ENCODE measurements at places on chromosomes 11 and 22.

DNA sequence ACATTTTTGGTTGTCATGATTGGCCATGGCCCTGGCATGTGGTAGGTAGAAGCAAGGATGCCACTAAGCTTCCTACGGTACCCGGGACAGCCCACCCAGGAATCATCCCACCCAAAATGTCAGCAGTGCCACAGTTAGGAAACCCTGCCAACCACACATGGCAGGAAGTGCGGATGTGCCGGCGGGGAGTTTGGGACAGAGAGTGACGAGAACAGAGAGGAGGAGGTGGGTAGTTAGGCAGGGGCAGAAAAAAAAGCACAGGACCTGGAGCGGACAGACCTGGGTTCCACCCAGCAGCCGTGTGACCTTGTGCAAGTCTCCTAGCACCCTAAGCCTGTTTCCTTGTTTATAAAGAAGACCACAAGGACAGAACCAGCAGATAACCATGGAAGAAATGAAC, 3.3 kb downstream of the SPI1 start:
- no peak for DNase-seq

- no peak for DNase-seq
Observed at GRCh38 chr22:24529898-24530297, 25.0 kb downstream of the GUCD1 start.

- DNase-seq, result peak; percentile 77
Observed at GRCh38 chr11:66429983-66430602, 8.6 kb downstream of the MRPL11 start.

DNA sequence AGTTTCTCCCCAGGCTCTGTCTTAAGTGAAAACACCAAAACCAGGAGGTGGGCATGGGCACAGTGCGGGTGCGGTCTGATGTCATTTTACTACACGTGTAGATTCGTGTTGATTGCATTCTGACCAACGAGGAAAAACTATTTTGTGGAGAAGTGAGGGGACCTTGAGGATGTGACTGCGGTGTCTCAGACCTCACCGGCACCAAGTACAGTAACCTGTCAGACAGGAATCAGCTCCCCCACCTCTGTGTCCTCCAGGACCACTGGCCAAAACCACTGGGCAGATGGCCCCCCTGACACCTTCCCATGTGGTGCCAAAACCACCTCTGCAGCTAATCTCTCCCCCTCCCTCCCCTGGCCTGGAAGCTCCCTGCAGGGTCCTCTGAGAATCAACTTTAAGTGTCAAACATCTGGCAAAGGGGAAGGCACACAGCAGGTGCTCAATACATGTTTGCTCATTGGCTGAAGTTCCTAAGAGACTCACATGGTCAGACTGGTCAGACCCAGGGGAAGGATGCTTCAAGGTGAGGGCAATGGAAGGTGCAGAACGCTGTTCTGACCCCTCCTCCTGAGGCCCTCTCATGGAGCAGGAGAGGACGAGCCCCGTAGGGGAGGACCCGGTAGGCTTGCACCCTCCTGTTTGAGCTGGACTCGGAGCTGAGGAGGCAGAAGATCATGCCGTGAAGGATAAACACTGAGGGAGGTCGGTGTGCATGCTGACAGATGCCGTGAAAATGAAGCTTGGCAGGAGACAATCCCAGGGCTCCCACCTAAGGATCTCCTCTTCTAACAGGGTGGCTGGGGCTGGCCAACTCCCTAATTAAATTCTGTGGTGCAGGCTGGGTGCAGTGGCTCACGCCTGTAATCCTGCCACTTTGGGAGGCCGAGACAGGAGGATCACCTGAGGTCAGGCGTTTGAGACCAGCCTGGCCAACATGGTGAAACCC, 129.9 kb downstream of the MPPED1 start:
- DNase-seq, result no peak

DNA sequence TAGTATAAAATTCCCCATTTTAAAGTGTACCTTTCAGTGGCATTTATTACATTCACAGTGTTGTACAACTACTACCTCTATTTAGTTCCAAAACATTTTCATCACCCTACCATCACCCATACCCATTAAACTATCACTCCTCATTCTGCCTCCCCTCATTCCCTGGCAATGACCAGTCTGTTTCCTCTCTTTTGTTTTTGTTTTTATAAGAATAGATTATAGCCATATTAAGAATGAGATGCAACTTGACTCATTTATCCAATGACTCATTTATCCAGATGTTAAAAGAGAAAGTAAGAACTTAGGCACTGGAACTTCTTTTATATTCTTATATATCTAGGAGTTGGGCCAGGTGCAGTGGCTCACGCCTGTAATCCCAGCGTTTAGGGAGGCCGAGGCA, 156.3 kb downstream of the FAT3 start:
- peak; percentile 69 for DNase-seq

DNA sequence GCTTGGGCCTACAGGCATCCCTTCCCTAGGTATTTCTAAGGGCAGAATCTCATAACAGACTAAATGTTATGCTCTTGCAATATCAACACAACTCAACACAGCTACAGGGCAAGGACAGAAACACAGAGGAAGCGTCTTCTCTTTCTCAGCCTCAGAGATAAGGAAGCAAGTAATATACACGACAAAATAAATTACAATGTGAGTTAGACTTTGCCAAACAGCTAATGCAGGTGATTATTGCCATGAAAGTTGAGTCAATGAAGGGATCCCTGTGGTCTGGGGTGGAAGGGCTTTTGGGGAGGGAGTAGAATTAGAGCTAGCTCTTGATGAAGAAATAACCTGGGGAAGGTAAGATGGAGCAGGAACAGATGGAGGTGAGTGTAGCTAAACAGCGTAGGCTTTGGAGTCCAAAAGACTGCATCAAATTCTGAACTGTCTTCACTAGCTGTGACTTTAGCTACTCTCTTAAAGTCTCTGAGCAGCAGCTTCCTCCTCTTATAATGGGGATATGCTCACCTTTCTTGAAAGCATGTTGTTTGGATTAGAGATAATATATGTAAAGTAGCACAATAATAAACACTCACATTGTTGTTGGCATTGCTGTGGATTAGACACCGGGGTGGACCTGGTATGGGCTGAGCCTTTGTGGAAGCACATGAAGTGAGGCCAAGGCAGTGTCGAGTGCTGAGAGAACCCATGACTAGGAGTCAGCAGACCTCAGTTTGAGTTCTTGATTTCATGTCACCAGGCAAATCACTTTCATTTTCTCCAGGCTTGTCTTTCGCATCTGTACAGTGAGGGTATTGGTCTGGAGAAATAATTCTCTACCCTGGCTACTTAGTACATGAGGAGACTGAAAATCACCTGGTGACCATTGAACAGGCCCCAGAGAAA, 41.0 kb upstream of the AQP11 start:
- DNase-seq, result no peak

DNA sequence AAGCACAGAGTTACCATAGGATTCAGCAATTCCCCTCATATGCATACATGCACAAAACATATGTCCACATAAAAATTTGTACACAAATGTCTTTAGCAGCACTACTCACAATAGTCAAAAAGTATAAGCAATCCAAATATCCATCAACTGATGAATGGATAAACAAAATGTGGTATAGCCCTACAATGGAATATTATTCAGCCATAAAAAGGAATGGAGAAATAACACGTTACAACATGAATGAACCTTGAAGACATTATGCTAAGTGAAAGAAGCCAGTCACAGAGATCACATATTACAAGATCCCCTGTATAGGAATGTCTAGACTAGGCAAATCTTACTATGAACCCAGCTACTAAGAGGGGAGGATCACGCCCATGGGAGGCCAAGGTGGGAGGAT, 7.2 kb downstream of the PRR14L start:
- no peak for DNase-seq

DNA sequence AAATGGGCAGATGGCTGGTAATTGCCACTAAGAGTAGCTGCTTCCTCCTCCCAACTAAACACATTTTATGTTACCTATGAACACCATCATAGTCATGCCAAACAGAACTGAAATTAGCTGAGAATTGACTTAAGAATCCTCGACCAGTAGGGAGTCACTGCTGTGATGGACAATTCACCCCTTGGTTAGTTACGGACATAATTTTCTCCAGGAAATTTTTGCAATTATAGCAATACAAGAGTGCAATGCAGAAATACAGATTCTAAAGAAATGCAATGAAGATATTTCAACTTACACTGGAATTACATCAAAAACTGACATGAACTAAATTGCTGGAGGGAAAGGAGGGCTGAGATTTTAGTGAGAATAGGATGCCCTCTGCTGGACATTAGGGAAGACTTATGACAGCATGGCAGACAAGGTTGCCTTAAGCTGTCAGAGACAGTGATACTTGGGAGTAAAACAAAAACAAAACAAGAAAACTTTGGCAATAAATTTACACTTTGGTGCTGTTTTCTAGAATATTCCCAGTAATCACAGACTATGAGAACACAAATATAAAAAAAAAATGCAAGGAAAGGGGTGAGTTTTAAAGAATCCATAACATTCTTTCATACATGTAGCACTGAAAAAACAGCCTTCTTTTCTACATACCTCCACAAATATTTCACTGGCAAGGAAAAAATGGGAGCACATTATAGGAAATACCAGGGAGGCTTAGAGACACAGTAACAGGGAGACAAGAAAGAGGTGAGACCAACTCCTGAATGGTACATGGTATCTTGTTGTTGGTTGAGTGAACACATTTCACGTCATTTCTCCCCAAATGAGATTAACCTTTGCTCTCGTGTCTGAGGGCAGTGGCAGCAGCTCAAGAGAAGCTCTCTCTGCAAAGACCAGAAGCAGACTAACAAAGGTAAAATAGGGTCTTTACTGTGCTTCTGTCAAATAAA, 11.2 kb upstream of the PPP2R1B start:
- peak; percentile 91 for DNase-seq

GRCh38 chr11:69159150-69159852, 3.6 kb downstream of the SMIM38 start:
- no peak for DNase-seq

DNA sequence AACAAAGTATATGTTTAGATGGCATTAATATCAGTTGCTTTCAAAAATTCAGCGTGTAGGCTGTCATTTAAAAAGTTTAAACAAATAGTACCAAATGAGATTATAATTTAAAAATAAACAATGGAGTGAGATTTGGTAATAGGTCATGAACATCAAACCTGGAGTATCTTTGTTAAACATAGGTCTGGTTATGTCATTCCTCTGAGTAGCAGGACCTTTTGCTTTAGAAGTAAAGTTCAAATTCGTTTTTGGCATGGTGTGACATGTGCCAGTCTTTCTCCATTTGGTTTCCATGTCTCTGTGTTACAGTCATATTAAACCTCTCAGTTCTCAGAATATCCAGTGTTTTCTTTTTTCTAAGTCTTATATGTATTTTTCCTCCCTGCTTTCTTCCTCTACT, 242.4 kb downstream of the TMEM135 start:
- no peak for DNase-seq

GRCh38 chr11:18012122-18012905, 533 bp downstream of the SERGEF start:
- peak; percentile 23 for DNase-seq

DNA sequence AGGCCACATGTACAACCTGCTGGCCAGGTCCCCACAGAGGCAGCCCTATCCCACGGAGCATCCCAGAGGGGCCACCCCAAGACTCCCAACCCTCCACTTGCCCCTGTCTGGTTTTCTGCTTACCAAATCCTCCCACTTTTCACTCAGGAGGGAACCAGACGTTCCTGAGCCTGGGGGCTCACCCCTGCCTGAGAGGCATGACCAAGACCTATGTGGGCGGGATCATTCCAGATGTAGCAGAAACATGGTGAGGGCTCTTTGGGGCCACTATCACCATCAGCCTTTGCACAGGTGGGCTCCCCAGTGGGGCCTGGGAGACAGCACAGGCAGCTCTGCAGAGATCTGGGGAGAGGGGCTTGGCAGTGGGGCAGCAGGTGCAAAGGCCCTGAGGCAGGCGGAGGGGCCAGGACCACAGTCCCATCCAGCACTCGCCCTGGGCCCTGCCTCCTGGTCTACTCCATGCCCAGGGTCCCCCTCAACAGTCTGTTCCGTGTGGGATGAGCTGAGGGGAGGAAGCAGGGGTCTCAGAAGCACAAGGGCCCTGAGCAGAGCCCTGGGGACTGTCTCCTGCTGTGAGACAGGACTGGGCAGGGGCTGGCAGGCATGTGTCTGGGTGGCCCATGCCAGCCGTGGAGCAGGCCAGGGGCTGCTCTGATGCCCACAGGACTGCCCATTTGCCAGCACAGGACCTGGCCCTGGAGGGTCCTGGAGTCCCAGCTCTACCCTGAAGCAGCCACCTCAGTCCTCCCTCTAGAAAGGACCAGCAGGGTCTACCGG, 9.4 kb downstream of the PIM3 start:
- DNase-seq, result no peak

DNA sequence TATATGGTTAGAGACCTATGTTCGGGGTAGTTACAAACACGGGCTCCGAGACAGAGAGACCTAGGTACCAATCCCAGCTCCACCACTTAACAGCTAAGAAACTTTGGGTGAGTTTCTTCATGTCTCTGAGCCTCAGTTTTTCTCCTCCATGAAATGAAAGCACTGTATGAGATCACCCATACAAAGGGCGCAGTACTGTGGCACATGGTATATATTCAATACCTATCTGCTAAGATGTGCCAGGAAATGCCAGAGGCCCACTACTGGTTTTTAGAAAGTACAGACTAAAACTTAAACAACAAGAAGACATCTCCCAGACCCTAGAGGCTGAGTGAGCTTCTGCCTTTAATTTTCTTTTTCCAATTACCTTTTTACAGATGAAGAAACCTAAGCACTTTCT, 69.5 kb downstream of the SLC1A2 start:
- no peak for DNase-seq

DNA sequence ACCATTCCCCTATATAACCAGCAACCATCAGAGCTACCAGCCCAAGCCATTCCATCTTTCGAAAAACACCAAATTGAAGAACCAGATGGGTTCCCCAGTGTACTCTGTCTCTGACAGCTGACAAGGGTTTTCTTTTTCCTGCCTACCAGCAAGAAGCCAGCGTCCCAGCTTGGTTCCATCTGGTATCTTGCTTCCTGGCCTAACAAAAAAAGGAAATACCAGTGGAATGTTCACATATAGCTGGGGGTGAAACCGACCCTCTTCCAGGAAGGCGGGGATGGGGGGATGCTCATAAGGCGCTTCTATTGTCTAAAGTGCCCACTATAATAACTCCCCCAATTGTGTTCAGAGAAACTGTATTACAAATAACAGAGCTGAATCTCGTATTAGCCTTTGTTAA, 172.3 kb downstream of the LDLRAD3 start:
- no peak for DNase-seq

- peak; percentile 84 for DNase-seq
Observed at GRCh38 chr22:44698531-44699421, 3.2 kb upstream of the PRR5 start.

DNA sequence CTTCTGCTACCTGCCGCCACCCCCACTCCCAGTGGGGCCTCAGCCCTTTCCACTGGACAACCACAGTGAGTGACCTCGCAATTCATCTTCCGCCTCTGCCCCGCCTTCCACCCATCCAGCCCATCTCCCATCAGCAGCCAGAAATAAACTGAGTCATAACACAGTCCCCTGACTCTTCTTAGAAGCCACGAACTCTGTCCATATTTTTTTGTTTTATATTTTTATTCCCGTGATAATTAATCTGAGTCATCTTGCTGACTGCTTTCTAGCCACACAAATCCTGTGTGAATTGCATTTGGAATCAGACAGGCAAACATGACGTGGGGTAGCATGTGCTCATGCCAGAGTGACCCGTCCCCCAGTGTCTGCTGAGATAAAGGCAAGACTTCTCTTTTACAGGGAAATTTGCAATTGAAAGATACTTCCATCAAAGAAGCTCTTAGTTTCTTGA, 7.0 kb downstream of the FADD start:
- peak; percentile 83 for DNase-seq

All from fibroblast of lung (primary cell).